ENCODE measurements at places on chromosomes 5 and 9. TPM values are rescaled to one million over a fixed set of nuclear protein-coding genes. Genes with fewer than 3 reads are reported as not detected.
A peak's percentile ranks its signal among the peaks of the same experiment; 100 is the strongest.

Gene PCDHB9
- total RNA-seq, result 1.3 TPM

Gene HMGCR
- total RNA-seq, result 12.6 TPM

Gene EGFL7
- total RNA-seq, result 85.3 TPM

DNA sequence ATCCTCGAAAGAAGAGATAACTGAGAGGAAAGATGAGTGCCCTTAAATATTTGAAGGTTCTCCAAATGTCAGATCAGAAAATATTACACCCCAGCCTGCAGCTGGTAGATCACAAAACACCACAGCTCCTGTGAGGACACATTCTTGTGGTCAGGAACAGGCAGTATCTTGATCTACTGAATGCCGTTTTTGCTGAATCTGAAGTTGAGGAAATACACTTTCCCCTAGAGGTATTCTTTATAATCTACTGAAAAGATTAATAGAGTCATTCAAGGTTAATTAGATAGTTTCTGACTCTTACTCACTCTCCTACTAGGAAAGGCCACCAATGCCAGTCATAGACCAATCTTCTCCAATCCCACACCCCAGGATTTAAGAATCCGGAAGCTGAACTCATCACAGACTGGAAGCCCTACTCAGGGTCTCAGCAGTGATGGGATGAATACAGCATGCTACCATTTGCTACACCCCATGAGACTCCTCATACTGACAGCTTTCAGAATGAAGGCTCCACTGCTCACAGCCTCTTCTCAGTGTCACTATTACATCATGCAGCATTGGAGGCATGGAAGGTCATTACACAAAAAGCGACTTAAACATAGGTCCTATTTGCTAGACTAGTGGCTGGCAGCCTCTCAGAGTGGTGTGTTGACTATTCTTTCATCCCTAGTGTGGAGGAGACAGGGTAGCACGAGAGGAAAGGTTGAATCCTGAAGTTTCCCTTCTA lies 143.9 kb upstream of the SLC1A3 start:
- DNase-seq, result no peak

- peak; percentile 62 for DNase-seq
Measured at GRCh38 chr9:133188843-133189180, 20.2 kb downstream of the OBP2B start.

- no peak for DNase-seq
Measured at GRCh38 chr9:4299005-4299795, 668 bp downstream of the GLIS3 start.

DNA sequence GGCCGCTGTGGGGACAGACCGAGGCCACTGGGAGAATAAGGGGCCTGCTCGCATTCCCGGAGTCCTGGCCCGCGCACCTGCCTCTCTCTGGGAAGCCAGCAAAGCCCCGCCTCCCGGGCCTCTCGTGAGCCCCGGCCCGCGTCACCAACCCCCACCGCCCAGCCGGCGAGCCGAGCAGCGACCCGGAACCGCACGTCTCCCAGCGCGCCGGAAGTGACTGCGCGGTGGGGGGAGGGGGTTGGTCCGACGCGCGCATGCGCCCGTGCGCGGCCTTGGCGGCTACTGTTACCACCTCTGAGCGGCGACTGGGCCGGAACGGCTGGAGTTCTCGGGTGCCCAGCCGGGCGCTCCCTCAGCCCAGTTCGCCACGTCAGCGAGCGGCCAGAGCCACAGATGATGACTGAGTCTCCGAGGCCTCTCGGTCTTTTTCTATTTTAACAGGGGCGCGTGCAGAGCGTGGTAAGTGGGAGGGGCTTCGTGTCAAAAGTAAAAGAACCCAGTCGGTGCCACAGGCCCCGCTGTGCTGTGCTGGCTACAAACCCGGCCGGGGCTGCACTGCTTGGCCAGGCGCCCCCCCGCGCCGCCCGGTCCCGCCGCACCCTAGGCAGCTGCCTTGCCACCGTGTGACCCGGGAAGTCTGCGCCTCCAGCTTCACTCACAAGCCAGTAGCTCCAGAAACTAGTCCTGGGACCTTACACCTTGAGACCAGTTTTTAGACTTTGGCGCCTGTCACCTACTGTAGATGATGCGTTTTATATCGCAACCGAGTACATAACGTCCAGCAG lies at the start of gene GOLGA1:
TSS of gene GOLGA1 (minus strand) at position 190 of the 785 bp plus-strand sequence. CDS start 2,372 bp downstream, outside the sequence.
- DNase-seq, result peak; percentile 98

GRCh38 chr5:59260973-59261372 lies 632.6 kb downstream of the PDE4D start:
- no peak for DNase-seq

- no peak for DNase-seq
Measured at GRCh38 chr9:70551801-70552200, 137.3 kb upstream of the KLF9 start.

DNA sequence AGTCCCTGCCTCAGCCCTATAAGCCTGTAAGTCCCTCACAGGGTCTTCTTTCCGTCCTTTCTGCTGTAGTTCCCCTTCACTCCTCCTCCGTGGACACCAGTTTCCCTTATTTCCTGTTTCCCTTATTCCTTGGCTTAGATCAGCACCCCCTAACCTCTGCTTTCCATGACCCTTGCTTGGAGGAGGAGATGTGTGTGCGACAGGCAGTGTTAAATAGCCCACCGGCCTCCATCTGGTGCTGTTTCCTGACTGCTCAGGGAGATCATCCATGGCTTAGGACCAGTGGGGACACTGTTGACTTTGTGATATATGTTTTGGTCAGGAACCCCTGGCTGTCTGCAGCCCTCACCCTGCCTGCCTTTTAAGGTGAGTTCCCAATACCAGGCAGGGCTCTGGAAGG lies 34.1 kb upstream of the PSD2 start:
- DNase-seq, result no peak

DNA sequence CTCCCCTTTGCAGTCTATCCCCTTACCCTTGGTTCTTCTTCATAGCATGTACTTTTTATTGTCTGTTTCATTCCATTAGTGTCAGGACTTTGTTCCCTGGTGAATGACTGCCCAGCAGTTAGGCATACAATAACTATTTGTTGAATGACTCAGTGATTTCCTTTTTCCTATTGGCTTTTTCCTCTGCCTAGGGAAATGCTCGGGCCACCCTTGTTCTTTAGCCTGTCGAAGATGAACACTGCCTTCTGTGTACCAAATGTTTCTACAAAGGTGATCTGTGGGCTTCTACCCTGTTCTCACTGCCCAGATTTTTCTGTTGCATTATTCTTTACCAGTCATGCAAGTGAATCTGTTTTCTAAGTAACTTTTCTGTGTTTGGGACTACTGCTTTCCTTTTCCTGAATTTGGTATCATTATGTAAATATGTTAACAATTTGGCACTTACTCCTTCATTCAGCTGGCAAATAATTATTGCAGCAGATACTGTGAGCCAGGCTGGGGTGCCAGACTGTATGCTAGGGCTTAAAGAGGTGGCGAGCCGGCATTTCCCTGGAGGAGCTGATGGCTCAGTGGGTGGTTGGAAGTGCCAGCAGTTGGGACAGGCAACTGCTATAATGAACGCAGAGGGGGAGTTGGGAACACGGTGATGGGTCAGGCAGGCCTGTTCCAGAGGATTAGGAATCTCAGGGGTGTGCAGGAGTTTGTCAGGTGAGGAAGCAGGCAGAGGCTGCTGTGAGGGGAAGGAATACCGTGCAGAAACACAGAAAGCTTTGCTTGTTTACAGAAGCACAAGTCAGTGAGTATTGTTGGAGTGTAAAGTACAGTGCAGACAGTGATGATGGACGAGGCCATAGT lies 30.6 kb downstream of the KDM4C start:
- no peak for DNase-seq

- DNase-seq, result no peak
Measured at GRCh38 chr9:28365020-28365640, 791.8 kb upstream of the C9orf72 start.

- DNase-seq, result no peak
Measured at GRCh38 chr5:137179203-137179602, 319.9 kb downstream of the SPOCK1 start.

- peak; percentile 39 for DNase-seq
Measured at GRCh38 chr5:172821340-172821985, 12.6 kb upstream of the ERGIC1 start.

DNA sequence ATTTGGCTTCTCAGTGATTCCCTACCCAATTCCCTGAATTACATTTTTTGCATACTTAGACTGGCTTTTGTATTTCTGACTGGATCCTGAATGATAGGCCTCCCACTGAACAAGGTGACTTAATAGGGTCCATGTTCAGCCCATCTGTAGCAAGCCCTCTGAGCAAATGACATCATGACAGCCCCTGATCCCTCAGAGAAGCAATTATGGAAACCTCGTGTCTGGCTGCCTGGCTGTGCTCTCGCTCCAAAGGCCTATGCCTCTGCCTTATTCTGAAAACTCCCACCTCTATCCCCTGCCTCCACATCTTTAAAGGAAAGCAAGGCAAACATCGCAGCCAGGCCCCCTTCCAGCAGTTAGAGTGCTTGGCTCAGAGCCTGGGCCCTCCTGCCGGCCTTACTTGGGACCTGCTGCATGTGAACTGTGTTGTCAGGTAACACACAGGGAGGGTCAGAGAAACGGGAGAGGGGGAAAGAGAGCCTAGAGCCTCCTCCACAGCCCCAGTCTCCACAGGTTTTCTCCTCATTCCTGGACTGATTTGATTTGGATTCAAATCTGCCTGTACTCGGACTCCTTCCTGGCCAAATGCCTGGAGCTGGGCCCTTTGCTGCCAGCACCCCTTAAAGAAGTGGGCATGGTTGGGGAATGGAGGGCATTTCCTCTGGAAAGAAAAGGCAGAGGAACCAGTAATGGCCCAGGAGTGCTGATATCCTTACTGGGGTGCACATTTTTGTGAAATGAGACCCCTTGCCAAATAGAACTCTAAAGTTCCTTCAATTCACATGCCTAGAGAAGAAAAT lies 3.8 kb downstream of the DCANP1 start:
- DNase-seq, result peak; percentile 47

GRCh38 chr9:110072597-110073355 lies 135.2 kb downstream of the C9orf152 start:
- DNase-seq, result no peak

- DNase-seq, result peak; percentile 72
Measured at GRCh38 chr5:106417163-106417562, 1253.6 kb downstream of the EFNA5 start.

- no peak for DNase-seq
Measured at GRCh38 chr9:70091572-70091971, 47.9 kb downstream of the MAMDC2 start.

- DNase-seq, result no peak
Measured at GRCh38 chr9:129160712-129161533, 17.1 kb downstream of the IER5L start.
